Thoracic aorta (tissue), 2 donors: ENCODE measurements at places on chromosomes 11 and 22. TPM values are rescaled to one million over a fixed set of nuclear protein-coding genes. Genes with fewer than 3 reads are reported as not detected.

DNA sequence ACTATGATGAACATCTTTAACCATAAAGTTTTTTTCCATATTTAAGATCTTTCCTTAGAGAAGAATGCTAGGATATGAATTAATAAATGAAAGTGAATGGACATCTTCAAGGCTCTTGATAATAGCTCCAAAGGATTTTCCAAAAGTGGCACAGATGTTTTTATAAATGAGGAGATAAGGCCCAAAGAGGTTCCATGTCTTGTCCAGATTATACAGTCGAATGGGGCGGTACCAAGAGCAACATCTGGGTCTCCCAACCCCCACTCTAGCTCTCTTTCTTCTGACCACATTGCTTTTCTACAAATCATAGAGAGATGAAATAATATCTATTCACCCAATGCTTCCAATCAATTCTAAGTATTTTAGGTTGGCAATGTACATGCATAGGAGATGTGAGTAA lies 114.1 kb downstream of the KCNC1 start:
- DNase-seq = no peak

DNA sequence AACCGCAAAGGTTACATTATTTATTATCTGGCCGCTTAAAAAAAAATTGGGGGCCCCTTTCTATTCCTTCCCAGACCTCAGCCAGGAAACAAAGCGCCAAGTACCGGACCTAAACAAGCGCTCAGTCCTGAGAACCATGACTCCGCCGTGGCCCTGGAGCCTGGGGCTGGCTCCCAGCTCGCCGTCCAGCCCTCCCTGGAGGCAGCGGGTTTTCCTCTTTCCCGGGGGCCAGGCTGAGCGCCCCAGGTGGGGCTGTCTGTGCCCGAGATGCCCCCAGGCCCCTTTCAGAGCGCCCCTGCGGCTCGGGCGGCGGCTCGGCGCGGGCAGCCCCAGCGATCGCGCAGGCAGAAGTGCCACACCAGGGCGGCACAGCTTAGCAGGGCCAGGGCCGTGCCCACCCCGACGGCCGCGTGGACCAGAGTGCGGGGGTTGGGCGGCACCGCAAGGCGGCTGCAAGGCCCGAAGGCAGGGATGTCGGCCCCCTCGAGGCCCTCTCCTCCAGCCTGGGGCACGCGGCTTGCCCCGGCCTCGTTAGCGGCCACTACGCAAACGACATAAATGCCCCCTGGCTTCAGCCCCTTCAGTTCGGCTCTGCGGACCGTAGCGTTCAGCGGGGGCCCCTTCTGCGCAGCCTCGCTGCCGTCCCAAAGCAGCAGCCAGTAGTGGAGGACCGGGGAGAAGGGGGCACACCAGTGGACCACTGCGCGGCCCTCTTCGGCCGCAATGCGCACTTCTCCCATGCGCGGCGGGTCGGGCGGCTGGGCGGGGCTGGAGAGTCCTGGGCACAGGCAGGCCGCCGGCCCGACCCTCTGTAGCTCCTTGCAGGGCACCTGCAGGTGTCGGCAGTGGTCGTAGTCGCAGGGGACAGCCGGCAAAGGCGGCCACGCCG lies 1.6 kb downstream of the LRRN4CL start:
- no peak for DNase-seq

Gene POU2F3
- total RNA-seq = not detected

Gene RFPL1
- not detected for total RNA-seq

DNA sequence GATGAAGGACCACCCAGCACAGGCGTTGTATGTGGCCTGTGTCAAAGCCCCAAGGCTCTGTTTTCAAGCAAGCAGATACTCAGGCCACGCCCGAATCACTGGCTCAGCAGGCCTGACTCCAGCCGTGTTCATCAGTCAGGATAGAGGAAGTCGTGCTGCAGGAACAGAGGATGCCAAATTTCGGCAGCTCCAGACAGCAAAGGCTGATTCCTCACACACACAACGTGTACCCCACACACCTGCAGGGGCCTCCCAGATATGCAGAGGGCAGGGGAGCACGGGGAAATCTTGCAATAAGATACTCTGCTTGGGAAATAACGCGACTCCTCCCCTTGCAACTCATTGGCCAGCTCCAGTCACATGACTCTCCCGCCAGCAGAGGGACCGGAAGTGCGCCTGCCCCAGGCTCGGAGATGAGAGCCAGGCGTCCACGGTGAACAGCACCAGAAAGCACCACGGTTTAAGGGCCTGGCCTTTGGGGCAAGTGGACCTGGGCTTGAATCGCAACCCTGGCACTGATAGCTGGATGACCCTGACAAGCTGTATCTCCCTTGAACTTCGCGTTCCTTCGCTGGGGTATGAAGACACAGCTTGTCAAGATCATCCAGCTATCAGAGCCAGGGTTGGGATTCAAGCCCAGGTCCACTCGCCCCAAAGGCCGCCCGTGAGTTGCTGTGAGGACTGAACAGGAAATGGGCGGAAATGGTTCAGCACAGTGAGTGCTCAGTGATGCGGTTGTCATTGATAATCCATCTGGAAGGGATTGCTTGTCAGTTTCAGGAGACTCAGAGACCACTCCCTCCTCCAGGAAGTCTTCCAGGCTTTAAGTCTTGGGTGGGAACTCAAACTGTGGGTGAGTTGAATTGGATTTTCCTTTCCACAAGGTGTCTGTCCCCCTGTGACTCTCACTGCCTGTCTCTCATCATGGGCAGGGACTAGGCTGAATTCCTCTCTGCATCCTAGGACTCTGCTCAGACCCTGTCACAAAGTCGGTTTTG lies 88.5 kb downstream of the MYEOV start:
- no peak for DNase-seq

- no peak for DNase-seq
Measured at GRCh38 chr11:8908099-8908498, 2.9 kb upstream of the AKIP1 start.
